Activated CD8-positive, alpha-beta memory T cell treated with anti-CD3 and anti-CD28 coated beads, Interleukin-2, amount 10 ng/mL, durations not matched to agents 7 days and 5 days (primary cell): ENCODE measurements at places on chromosomes 7 and 10. TPM values are rescaled to one million over a fixed set of nuclear protein-coding genes. Genes with fewer than 3 reads are reported as not detected.
A peak's percentile ranks its signal among the peaks of the same experiment; 100 is the strongest.

RNF133 gene
- not detected for total RNA-seq

PTN gene
- total RNA-seq = not detected

GRCh38 chr7:93981480-93981874 is 22.7 kb downstream of the BET1 start:
- DNase-seq = no peak

DNA sequence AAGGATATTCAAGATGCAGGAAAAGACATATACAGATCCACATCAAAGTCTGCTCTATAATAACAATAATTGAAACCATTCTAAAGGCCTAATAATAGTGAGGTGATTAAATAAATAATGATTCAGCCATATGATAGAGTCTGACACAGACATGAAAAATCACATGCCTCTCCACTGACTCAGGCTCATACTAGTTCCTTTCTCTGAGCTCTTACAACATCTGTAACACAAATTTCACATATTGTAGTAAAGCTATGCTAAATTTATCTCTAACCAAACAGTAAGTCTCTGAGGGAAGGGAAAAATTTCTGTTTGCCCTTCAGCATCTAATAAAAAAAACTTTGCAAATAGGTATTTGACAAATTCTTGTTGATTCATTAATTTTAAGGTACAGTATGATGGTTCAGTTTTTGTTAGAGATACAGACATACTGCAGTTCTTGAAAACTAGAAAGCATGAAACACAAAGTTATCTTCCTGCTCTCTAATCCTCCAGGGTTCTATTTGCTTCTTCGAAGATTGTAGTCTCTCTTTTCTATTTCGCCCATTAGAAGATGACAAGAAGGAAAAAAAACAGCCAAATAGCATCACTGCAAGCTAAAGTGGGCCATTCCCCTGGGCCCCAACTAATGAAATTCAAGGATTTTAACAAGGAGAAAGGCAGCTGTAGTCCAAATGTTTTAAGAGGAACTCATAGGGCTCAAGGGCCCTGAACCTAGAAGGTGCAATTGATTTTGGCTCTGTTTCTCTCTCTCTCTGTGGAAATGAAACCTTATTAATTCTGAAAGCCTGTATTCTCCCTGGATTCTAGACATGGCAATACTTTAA is 53.9 kb downstream of the CUBN start:
- DNase-seq = no peak

DNA sequence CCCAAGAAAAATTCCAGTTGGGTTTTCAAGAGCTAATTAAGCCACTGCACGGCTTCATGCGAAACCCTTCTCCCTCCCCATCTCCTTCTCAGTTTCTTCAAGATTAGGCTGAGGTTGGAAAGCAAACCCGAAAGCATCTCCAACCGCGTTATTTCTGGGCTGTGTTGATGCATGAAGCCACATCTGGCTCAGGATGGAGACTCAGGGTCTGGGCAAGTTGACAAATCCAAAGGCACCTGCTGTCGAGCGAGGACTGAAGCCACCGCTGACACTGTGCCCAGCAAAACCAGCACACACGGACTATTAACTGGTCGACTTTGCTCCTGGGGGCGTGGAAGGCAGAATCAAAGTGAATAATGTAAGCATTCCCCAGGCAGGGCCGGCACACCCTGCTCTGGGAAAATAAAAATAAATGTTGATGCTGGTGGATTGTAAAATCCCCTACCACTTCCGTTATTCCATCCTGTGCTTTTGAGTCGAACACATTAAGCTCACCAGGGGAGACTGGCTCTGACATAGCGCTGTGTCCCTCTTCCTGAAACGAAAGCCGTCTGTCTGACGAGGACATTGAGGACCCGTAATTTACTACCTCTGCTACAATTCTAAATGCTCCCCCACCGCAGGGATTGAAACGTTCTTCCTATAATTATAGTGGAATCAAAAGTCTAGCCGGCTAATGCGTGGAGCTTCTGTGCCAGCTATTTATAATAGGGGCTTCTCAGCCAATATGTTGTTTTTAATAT is 269.8 kb downstream of the ADARB2 start:
- DNase-seq = no peak

GRCh38 chr7:95434557-95435421 is at the start of gene PON2:
Gene PON2 (minus strand): TSS chr7:95435028. CDS start chr7:95434951, 77 bp downstream.
- peak; percentile 64 for DNase-seq

- DNase-seq = no peak
Measured at GRCh38 chr7:7964691-7965090, 3.9 kb upstream of the GLCCI1 start.

CAV1 gene
- 0.87 TPM for total RNA-seq

DNA sequence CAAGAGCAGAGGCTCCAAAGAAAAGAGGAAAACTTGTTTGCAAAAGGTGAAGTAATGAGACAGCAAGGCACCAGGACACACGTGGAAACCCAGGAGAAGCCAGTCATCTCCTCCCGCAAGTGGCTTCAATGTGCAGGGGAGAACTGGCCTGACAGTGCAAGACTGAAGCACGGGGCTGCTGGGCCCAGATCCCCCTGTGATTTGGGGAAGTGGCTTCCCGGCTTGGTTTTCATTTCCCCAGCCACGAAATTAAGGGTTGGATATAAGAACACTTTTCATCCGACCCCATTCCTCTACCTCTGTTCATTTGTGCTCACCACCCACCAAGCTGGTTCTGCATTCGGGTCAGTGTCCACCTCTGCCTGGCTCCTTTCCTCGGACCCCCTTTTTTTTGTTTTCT is 306.4 kb downstream of the FGFR2 start:
- DNase-seq = no peak

DNA sequence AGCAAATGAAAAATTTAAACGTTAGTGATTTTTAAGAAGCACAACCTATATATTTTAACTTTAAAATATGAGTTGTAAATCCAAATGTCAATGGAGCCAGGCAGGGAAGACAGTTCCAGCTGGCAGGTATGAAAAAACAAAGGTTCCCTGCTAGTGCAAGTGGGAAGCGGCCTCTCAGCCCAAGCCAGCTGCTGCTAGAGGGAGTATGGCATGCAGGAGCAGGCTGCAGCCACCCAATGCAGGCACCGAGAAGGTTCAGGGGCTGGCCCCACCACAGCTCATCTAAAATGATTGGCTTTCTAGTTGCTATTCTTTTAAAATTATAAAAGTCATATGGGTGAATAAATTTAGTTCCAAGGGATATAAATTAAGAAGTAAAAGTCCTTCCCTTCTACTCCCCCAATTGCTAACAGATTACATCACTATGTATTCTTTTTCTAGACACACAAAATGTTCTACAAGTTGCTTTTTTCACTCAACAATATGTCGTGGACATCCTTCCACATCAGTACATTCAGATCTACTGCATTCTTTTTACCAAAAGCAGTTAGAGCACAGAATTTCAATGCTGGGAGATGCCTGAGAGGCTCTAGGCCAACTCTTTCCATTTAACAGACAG is 69.3 kb downstream of the SGMS1 start:
- no peak for DNase-seq

PAX2 gene
- not detected for total RNA-seq

GRCh38 chr10:29039677-29040189 is 249.1 kb upstream of the LYZL1 start:
- DNase-seq = no peak

GRCh38 chr10:132589015-132589414 is 51.4 kb downstream of the INPP5A start:
- DNase-seq = no peak

AS3MT gene
- total RNA-seq = not detected

DNA sequence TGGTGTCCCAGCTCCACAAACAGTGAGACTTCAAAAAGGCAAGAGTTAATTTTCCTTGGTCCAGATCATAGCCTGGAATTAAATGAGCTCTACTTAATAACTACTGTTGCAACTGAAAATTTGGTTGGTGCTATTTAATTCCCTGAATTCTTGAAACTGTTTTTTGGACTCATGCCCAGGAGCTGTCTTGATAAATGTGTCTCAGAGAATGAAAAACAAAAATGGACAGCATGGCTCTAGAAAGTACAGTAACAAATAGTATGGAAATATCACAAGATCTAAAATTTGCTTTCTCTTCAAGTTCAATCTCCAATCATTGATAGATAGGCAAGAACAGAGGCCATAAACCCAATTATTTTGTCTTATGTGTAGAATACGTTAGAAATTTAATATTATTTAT is 42.5 kb downstream of the CCDC71L start:
- DNase-seq = no peak

TMEM273 gene
- 72.0 TPM for total RNA-seq

GRCh38 chr7:94482796-94483195 is 26.8 kb upstream of the CASD1 start:
- DNase-seq = no peak

DNA sequence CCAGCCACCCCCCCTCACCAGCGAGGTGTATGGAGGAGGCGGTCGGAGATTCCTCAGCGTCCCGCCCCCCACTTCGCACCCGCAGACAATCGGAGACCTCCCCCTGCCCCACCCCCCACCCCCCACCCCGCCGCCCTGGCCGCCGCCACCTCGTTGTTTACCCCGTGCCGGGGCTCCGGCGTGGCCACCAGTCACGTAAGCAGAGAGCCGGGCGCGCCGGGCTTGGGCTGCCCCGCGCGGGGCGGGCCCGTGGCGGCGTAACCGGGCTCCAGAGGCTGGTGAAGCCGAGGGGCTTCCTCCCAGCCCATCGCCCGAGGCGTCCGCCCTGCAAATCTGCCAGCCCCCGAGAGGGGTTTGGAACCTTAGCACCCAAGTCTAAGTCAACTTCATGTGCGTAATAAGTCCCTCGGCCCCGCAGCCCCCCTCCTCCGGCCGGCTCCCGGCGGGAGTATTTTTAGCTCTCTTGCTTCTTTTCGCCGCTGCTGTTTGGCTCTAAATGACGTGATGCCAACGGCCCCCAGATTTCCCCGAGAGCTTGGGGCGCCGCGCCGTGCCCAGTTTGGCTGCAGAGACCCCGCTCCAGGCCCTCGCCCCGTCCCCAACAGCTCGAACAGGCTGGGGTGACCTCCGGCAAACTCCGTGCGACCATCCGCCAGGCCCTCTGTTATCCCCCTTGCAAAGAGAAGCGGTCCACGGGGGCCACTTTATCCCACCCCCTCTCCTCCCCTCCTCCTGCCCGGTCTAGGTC is 2.7 kb downstream of the MXI1 start:
- no peak for DNase-seq

EBF3 gene
- total RNA-seq = not detected

- no peak for DNase-seq
Measured at GRCh38 chr10:34781711-34782110, 33.4 kb downstream of the PARD3 start.

GRCh38 chr10:126639084-126639483 is 31.4 kb downstream of the C10orf90 start:
- no peak for DNase-seq

BLNK gene
- total RNA-seq = not detected

DNA sequence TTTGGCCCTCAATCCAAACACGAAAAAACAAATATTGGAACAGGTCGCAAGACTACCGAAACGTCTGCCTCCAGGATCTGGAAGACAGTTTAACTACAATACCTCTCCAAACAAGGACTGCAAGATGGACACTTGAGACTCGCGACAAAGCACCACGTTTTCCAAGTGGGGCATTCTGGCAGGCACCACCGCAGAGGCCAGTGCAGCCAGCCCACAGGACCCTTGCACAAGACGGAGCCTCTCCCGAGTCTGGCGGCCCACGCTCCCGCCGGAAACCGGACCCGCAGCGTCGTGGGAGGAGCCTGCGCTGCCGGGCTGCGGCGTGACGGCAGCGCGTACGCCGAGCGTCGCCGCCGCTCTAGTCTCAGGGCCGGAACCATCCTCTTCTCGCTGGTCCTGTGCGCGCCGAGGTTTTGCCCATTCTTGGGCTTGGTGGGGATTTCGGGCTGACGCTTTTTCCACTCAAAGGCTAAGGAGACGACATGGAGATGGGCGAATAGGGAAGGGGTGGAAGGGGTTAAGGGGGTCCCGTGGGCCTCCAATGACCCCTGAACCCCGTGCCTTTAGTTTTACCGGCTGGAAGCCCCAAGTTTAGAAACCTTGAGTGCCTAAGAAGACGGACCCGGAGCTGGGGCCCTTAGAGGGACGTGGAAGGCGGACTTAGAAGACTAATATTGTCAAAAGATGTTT is at the start of gene ORC5:
ORC5 (minus strand) TSS at position 283 of the 690 bp plus-strand sequence; CDS start at position 174, 109 bp downstream.
- peak; percentile 81 for DNase-seq

DNA sequence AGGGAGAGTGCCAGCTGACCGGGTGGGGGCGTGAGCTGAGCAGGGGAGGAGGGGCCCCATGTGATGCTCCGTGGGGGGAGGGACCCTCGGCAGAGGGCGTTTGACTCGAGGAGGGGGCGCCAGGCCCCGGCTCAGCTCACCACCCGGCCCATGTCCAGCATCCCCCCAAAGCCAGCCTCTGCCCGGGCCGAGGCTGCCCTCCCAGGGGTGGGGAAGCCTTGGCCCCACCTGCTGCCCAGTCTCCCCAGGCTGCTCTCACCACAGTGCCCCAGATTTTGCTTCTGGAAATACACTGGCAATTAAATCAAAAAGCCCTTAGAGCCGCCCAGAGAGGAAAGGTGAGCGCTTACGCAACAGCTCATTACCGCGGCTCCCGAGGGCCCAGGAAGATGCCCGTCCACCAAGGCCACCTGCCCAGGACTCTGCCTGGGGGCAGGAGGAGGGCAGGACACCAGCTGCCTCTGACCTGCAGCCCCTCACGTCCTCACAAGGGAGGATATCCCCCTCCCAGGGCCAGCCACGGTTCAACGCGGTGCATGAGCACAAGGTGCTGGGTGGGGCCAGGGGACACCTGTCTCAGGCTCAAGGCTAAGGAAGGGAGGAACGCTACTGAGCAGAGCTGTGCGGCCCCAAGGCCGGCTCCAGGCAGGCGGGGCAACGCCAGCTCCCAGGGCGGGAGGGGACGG is 70.0 kb upstream of the INPP5A start:
- no peak for DNase-seq

GRCh38 chr10:31697271-31698180 is 231.1 kb downstream of the ARHGAP12 start:
- DNase-seq = no peak

- no peak for DNase-seq
Measured at GRCh38 chr7:44265728-44266127, 59.7 kb downstream of the CAMK2B start.

FOXP2 gene
- total RNA-seq = 0.28 TPM

DNA sequence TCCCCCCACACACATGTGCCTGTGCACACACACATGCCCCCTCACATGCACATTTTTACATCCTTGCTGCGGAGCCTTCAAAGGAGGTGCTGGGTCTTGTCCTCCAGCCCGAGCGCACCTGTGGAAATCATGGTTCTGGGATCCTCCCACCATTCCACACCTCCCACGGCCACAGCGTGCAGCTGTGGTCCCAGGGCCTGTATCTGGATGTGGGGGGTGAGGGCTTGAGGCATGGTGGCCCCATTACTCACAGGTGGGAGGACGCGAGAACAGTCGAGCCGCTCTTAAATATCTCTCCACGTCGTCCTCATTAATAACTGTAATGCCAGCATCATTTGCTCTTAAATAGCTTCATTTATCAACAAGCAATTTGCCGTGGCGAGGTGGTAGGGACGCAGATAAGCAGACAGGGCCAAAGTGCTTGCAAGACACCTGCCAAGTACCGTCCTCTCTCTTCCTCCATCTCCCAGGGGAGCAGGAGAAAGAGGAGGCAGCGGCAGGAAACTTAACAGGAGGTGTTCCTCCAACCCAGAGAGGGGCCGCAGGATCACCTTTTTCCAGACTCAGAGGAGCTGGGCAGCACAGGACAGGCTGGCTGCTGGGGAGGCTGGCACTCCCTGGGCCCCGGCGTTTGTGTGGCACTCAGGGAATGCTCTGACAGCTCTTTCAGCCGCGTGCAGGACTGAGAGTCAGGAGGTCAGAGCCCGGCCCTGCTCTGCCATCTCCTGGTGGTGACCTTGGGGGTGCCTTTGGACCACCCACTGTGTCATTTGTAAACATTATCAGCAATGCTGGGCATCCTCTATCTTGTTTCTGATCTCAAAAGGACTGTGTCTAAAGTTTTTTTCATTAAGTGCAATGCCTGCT is 87.4 kb downstream of the CDH23 start:
- no peak for DNase-seq
